Cortex of kidney (tissue), 1 donor: ENCODE measurements at places on chromosomes 1 and 21.

DNA sequence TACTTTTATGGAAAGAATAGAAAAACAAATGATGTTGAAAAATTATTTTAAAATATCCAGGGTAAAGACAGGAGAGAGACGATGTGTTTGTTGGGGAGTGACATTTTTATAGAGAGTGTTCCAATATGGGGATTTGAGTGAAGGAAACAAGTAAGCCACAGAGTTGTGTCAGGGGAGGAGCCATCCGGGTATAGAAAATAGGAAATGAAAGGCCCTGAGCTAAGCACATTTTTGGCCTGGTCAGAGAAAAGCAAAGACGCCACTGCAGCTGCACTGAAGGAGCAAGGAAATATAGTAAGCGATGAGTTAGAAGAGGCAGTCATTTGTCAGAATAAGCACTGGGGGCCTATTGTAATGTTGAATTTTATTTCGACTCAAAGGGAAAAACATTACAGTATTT, 107.3 kb upstream of the ADGRL4 start:
- DNase-seq, result no peak

- no peak for DNase-seq
Measured at GRCh38 chr1:19708567-19709110, 44.0 kb downstream of the HTR6 start.

DNA sequence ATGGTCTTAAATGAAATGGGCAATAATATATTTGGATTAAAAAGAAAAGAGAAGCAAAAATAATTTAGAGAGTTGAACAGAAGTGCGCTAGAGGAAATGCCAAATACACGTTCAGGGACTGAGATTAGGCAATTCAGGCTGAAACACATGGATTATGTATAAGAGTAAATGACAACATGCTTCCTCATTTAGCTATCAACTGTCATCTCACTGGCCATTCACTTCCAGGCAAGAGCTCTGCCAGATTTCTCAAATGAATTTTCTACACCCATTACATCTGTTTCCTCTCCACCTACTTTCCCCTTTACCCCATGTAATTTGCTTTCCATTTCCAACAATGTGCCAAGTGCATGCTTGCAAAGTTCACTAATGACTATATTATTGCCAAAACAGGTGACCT, 582.4 kb downstream of the LTN1 start:
- no peak for DNase-seq

DNA sequence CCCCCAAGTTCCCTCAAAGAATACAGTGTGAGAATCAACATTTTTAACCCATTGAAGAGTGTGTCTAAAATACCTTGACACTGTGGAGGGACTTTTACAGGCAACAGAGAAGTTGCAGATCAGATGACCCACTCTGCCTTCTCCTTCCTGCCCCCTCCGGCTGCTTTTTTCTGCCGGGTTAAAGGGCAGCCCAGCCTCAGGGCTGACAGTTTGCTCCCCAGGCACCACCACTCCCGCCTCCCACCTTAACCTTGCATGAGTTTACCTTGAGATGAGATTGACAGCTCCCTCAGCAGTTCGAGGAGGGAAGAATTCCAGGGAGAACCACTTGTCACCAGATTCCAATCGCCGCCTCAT, 3.2 kb downstream of the MTHFR start:
- DNase-seq, result no peak

DNA sequence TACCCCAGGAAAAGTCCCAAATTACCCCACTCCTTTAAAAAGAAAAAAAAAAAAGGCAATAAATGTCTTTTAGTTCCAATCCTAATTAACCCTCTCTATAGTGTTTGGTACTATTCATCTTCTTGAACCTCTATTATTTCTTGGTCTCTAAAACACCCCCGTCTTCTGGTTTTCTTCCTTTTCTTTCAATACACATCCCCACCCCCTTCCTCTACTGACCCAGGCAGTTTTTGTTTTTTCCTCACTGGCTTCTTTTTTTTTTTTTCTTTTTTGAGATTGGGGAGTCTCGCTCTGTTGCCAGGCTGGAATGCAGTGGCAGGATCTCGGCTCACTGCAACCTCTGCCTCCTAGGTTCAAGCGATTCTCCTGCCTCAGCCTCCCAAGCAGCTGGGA, 26.1 kb downstream of the EGLN1 start:
- no peak for DNase-seq

DNA sequence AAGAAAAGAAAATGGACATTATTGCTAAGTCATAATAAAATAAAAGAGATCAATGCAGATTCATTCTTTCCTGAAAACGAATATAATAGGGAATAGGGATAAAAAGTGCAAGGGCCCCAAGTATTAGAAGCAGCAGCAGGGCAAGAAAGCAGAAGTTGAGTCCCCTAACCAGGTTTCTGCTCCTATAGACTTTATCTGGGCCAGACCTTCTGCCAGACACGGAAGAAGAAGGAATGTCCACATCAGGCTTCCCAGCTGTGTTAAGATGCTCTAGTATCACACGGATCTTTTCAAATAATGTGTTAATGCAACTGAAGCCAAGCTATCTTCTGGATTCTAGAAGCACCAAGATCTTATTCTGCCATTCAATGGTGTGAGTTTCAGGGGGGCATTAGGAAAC, 26.9 kb downstream of the CD244 start:
- DNase-seq, result no peak

DNA sequence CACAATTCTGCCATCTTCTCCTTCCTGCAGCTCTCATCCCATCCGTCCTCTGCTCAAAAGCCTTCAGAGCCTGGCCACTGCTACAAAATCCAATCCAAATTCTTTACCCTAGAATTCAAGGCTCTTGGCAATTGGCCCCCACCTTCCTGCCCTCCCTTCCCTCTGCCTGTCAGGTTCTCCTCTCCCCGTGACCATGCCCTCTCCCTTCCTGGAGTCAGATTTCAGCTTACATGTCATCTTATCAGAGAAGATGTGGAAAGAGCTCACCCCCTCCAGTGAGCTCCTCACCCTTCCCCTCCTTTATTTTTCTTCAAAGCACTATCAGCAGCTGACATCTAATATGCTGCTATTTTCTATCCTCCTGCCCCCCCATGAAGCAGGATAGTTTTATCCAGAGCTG, 86.9 kb downstream of the GRIK3 start:
- DNase-seq, result no peak

GRCh38 chr1:96579636-96580035, 141.9 kb upstream of the PTBP2 start:
- DNase-seq, result no peak

DNA sequence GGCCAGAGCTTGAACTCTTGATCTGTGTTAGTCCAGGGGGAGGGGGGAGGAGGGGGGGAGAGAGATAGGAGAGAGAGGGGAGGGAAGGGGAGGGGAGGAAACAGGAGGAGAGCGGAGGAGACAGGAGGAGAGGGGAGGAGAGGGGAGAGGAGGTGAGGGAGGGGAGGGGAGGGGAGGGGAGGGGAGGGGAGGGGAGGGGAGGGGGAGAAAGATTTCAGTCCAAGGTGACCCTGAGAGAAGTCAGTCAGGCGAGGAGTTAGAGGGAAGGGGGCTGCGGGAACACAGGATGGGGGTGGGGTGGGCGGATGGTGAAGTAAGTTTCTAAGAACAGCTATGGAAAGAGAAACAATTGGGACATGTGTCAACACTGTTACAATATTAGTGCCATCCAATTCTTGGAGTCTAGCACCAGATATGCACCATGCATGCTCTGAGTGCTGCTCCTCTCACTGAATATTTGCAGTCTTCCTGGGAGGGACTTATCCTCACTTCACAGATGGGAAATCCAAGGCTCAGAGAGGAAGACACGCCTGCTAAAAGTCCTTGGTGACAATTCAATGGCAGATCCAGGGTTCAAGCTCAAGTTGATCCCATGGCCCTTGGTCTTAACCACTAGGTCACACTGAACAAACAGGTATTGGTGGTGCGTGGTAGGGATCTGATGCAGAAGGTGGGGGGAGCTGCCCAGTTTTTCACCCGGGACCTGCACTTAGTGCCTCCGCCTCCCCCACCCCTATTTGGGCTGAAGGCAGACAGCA, 42.5 kb upstream of the ECE1 start:
- no peak for DNase-seq

DNA sequence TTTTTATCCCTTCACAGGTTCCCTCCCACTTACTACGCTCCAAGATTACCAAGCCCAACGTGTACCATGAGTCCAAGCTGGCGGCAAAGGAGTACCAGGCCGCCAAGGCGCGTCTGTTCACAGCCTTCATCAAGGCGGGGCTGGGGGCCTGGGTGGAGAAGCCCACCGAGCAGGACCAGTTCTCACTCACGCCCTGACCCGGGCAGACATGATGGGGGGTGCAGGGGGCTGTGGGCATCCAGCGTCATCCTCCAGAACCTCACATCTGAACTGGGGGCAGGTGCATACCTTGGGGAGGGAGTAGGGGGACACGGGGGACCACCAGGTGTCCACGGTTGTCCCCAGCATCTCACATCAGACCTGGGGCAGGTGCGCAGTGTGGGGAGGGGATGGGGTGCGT, 65.7 kb downstream of the POFUT2 start:
- DNase-seq, result no peak
